ENCODE measurements at places on chromosomes 16 and 17.

DNA sequence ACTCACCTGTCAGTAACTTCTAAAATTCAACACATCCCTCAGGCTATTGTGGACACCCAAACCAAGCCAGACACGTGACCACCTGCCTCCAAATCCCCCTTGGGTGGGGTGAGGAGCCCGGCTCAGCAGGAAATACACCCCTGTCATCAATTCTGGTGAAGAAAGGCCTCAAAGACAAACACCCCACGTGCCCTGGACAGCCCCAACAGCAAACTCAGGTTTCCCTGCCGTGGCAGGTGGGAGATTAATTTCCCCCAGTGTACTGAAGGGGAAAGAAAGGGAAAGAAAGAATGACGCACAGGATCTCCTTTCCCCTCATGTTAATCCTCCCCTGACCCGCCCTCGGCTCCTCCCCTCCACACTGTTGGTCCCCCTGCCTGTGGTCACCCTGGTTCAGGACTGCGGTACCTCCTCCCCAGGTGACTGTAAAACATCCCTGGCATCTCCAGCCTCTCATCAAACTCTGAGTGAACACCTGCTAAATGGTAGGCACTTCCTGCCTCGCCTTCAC, 98.3 kb downstream of the ZNF423 start:
- no peak for DNase-seq

GRCh38 chr16:19854543-19854876, 30.1 kb downstream of the GPRC5B start:
- no peak for DNase-seq

DNA sequence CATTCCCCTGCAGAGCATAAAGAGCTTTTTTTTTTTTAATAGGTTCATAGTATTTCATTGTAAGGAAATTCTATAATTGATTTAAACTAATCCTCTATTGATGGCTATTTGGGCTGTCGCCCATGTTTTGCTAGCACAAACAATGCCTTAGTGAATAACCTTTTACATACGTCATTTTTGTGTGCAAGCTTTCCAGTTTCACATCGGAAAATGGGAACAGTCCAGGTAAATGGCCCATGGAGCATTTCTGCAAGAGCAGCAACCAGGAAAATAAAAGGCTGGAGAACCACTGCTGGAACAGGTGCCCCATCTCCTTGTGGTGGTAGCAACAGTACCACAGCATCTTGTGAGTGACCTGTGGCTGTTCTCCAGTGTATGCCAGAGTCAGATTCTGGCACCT, 48.6 kb downstream of the CDH1 start:
- no peak for DNase-seq

DNA sequence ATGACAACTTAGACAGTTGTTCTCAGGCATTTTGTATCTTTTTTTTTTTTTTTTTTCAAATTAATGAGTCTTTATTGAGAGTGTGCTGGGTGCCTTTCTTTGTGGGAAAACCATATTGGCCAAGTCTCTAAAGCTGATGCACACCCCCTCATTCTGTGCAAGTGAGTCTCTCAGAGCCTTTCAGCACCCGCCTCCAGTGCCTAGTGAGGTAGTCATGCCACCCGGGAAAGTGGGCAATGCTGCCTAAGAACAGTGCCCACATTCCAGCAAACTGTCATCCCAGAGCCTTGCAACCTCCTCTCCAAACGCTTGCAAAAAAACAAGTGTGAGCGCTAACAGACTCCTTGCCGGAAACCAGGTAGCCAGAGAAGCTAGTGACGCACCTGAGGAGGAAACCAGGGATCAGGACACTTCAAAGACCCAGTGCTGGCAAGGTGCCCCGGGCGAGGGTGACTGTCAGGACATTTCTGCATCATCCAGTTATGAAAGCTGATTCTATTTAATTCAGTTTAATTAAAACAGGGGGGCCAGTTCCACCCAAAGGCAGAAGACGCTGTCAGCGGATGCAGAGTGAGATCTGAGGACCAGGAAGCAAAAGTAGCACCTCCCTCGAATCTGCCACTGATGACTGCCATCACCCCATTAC, 34.9 kb downstream of the SMARCE1 start:
- no peak for DNase-seq

Measured in right forelimb (tissue), 1 donor.